Dorsolateral prefrontal cortex (tissue), 122 donors: ENCODE measurements at places on chromosomes 4 and X.

DNA sequence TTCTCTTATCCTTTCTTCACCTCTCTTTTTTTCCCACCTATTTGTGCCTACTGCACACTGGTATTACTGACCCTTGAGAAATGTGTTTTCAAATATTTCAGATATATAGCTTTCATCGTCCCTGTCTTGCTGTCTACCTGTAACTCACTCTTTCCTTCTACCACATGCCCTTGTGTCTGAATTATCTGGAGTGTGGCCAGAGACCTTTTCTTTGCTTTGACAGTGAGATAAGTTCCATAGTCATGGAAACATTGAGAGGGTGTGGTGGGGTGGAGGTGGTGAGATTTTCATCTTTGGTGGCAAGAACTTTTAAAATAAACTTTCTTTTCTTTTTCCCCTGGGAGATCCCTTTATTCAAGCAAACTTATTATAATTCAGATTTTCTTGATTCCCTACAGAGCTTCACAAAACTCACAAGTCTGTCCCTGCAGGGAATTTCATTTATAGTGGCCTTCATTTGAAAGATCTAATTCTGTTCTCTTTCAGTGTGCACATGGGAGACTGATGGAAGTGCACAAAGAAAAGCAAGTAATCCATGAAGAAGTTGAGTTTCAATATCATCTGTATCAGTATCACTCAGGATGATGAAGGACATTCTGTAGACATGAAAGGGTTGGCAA is 95.7 kb downstream of the SH2D1A start:
- no peak for DNase-seq

GRCh38 chr4:128558896-128559679 is 250.4 kb upstream of the JADE1 start:
- no peak for DNase-seq

GRCh38 chr4:181051931-181052330 is 1191.3 kb upstream of the TENM3 start:
- DNase-seq: no peak

- DNase-seq: no peak
Observed at GRCh38 chr4:141571362-141571761, 65.0 kb upstream of the IL15 start.

- no peak for DNase-seq
Observed at GRCh38 chr4:105965183-105965800, 70.0 kb downstream of the NPNT start.

DNA sequence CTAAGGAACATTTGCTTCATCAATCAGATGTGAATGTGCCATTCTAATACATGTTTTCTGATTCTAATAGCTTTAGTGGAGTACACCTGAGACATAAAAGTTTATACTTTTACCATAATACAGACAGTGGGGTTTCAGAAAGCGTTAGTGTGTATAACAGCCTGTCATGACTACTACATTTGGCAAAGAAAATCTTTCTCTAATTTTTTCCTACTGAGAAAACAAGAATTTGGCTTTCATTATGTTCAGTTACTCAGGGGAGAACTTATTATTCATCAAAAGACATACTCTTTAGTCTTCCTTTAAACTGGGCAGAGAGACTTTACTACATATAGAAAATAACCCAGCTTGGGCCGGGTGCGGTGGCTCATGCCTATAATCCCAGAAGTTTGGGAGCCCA is 104.9 kb downstream of the PCDH18 start:
- DNase-seq: no peak

GRCh38 chrX:16903274-16904022 is 33.3 kb upstream of the RBBP7 start:
- DNase-seq: no peak

DNA sequence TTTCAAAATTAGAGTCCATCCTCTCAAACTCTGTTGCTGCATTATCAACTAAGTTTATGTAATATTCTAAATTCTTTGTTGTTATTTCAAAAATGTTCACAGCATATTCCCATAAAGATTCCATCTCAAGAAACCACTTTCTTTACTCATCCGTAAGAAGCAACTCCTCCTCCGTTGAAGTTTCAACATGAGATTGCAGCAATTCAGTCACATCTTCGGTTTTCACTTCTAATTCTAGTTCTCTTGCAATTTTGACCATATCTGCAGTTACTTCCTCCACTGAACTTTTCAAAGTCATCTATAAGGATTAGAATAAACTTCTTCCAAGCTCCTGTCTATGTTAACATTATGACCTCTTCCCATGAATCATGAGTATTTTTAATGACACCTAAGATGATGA is 216.6 kb upstream of the SLC7A11 start:
- DNase-seq: no peak

GRCh38 chrX:37701588-37701987 is 16.0 kb downstream of the XK start:
- DNase-seq: no peak

DNA sequence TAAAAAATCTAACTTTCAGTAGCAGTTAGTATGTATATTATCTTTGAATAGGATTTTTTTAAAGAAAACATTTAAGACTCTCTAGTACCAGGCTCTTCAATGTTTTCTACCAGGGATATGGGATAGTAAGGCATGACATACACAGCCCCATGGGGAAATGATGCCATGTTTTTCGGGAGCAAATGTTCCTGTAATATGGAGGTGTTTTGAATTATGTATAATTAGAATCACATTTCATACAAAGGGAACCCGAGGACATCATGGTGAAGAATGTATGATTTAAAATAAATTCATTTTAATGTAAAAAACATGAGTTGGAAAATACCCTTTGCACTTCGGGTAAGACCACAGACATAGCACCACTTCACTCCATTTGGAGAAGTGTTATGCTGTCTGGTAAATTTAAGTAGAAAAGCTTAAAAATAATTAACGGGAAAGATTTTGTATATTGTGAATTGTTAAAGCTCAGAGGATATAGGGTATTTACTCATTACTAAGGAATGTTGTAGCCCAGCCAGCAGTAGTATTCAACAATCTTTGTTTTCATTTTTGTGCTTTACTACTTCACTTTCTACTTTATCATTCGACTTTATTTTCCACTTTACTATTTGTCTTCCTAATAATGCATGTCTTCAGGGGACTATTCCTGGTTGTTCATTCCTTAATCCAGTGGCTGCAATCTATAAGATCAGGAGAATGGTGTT is 2050.7 kb downstream of the ARAP2 start:
- DNase-seq: no peak

GRCh38 chr4:179671609-179672008 is 2229.4 kb upstream of the AGA start:
- DNase-seq: no peak

DNA sequence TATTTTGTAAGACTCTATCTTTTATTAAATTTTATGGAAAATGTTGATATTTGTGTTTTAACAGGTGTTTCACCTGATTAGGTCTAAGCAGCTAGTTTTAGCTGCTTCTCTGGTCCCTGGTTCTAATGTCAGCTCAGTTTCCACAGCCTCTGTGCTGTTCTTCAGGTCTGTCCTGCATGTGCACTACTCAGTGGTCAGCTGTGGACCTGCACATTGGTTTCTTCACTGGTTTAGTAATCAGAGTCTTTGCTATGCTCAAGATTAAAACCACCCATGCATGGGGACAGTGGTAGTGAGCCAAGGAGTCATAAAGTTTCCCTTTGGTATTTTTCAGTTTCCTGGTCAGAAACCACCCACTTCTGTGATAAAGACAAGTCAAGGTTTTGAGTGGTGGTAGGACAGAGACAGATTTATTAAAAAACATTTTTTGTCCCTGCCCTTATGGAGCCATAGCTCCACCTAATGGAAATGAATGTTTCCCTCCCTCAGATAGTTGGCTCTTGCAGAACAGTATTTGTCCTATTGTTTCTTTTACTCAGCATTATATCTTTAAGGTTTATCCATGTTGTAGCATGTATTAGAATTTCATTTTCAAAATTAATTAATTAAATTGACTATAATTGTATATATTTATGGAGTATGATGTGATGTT is 36.8 kb upstream of the VBP1 start:
- no peak for DNase-seq
